ENCODE measurements at places on chromosomes 11 and 22.

- no peak for DNase-seq
Measured at GRCh38 chr11:36053862-36054261, 110.0 kb downstream of the LDLRAD3 start.

DNA sequence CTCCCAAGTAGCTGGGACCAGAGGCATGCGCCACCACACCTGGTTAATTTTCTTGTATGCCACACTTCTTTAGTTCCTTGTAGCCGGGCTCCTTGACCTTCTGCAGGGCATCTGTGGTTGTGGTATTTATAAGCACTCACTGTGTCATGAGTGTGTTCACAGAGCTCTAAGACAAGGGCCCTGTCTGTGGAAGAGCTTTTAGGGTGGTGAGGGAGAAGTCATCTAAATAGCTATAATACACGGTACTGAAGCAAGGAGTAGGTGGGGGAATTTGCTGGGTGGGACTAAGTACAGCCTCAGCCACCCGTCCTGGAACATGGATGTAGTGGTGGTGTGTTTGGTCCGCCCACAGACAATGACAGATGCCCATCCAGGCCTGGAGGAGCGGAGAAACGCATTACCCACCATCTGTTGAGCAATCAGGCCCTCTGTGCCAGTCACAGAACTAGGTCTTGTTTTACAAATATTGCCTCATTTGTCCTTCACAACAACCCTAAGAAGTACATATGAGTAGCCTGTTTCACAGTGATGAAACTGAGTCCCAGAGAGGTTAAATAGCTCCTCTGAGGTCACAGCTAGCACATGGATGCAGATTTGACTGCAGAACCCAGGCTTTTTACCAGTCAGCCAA, 10.1 kb downstream of the ACO2 start:
- no peak for DNase-seq

GRCh38 chr11:16484434-16484833, 128.1 kb upstream of the SOX6 start:
- DNase-seq, result no peak

DNA sequence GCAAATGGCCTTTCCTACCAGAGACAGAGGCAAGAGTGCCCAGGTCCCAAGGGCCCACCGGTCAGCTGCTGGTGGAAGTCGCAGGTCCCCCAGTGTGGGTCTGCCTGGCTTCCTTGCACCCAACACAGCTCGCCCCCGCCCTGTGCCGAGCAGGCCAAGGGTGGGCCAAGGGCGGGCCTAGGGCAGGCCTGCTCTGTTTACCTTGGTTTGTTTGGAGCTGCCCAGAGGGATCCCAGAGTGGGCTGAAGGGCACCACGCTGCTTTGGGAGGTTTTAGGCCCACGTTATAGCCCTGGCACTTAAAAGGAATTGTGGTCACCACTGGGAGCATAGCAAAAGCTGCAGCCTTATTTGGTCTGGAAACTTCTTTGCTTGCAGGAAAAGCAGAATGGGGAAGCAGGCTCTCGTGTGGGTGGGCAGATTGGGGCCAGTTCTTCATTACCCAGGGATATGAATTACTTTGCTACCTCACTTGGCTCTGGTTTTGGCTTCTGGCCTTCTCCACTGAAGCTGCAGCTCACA, 38.0 kb downstream of the MRGPRD start:
- no peak for DNase-seq

GRCh38 chr11:77067861-77068443, 1.2 kb downstream of the CAPN5 start:
- no peak for DNase-seq

GRCh38 chr11:32312206-32312817, 123.0 kb downstream of the WT1 start:
- DNase-seq, result no peak

- no peak for DNase-seq
Measured at GRCh38 chr11:68053117-68053516, 14.3 kb downstream of the TCIRG1 start.

DNA sequence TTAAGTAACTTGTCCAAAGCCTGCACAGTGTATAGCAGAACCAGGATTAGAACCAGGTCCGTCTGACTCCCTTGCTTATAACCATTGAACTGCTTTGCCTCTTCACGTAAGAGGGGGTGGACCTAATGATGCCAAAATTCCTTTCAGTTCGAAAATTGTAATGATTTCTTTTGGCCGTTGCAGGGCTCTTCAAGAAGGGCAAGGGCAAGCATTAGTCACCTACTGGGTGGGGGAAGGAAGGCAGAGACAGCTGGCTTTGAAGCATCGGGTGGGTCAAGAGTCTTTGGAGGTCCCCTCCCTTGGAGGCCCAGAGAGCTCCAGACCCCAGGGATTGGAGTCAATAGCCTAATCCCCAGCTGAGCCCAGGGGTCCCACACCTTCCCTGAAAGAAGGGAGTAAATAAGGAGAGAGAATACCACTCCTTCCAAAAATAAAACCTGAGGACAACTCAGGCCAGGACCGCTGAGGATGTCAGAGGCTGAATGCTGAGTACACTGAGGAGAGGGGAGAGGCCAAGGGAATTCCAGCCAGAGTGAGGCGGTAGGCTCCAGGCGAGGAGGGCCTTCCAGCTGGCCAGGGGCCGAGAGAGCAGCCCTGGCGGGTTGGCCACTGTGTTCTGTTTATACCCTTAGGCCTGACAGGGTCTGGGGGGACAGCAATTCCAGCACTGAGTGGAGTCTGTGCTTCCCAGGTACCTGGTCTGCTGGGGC, 14.1 kb downstream of the CREB3L1 start:
- DNase-seq, result no peak

- DNase-seq, result no peak
Measured at GRCh38 chr11:72818971-72819370, 4.8 kb downstream of the ATG16L2 start.

GRCh38 chr11:113615098-113615497, 91.0 kb downstream of the TMPRSS5 start:
- DNase-seq, result no peak

GRCh38 chr22:24848559-24849168, 42.7 kb downstream of the SGSM1 start:
- DNase-seq, result no peak

DNA sequence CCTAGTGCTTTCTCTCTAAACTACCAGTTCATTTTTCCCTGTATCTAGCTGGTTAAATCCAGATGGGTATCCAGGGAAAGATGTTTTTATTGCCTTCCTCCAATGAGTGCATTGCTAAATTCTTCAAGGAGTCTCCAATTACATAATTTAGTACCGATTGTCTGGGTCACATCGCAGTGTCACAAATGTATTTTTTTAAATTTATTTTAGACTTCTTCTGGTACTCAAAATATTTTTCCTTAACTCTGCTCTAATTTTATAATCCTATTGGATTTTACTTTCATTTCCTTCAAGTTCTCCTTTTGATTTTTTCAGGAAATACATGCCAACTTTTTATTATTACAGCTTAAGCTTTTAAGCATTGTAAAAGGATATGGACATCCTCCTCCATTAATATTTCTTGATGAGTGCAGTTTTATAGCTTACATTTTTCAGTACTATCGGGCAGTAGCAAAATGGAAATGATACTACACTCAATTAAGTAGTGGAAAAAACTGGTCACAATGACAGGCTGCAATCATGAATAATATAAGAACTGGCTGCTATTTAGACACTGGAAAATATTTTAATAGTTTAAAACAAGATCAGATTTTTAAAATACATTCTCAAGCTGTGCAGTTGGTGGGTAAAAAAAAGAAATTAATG, 20.3 kb downstream of the BBOX1 start:
- DNase-seq, result no peak

DNA sequence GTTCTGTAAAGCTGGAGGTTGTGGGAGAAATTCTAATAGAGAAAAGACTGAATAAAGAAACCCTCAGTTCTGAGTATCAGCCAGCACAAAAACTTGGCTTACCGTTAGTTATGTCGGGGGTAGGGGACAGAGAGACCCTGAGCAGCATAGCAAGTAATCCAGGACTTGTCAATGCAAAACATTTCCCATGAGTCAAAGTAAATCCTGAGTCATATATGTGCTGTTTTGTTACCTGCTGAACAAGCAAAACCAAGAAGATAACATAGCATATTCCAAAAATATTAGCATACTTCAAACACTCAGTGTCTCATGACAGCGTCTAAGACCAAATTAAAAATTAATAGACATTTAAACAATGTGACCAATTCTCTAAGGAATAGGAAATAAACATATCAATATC, 75.1 kb upstream of the LUZP2 start:
- DNase-seq, result no peak

- DNase-seq, result no peak
Measured at GRCh38 chr11:115198321-115198741, 305.9 kb downstream of the CADM1 start.

- DNase-seq, result peak; percentile 52
Measured at GRCh38 chr11:8963569-8964323, 496 bp downstream of the TMEM9B start.

GRCh38 chr11:101128571-101129202, 926 bp downstream of the PGR start:
- DNase-seq, result no peak

GRCh38 chr11:122676638-122677037, 21.1 kb downstream of the UBASH3B start:
- no peak for DNase-seq

- no peak for DNase-seq
Measured at GRCh38 chr22:31764785-31765184, 11.0 kb downstream of the DEPDC5 start.

DNA sequence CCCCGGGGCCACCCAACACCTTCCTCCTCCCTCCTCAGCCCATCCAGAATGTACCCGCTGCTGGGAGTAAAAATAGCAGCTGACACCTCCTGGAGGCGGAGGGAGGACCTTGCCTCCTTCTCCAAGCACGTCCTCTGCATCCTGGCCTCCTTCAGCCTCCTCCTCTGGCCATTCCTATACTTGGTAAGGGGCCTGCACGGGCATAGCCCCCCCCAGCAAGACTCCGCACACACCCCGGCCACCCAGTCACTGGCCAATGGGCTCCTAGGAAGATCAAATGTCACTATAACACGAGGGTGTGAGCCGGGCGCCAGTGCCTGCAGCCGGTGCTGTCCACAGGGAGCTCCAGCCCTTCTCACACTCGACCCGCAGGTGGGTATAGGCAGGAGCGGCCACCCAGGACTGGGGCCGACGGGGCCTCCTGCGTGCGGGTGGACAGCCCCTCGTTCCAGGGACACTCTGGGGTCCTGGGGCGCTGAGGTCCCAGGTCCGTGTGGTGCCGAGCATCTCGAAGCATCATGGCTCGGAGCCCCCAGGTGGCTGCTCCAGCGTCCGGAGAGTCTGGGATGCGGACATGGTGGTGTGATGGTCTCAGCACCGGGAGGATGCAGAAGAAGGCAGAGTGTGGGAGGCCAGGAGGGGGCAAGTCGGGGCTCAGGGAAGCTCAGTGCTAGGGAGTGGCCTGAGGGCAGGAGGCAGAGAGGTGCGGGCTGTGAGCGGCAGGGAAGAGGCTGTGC, at the start of gene TNNT3:
TNNT3 (plus strand) TSS at position 313 of the 737 bp plus-strand sequence. CDS start 3,172 bp downstream, outside the sequence.
- DNase-seq, result no peak

GRCh38 chr11:117826190-117826570, 1.6 kb upstream of the FXYD2 start:
- DNase-seq, result no peak

DNA sequence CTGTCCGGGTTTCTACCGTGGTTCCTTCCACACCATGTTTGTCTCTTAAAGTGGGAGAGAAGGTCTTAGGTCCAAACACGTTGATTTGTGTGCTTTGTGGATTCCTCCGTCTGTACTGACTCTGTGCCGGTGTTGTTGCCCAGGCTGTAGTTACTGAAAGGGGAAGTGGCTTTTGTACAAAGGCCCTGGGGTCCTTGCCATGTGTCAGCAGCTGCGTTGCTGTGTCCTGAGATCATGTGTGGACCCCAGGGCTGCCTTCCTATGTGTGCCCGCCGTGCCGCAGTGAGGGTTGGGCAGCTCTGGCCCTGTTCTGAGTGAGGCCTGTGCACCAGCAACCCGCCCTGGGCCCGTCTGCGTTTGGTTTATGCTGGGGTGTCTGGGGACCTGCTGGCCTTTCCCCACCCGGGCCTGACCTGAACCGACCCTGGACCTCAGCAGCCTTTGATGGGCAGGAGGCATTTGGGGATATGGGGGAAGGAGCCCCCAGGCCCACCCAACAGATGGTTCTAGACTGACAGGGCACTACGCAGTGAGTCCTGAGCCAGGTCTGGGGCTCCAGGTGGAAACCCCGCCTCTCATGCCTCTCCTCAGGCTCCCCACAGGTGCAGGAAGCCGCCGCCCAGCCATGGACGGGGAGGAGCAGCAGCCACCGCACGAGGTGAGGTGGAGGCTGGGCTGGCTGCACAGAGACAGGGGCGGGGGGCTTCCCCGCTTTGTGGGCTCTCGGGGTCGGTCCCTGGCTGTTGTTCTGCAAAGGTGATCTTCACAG, 6.9 kb downstream of the TRABD start:
- DNase-seq, result peak; percentile 29

- DNase-seq, result no peak
Measured at GRCh38 chr11:93089474-93090102, 108.2 kb downstream of the SLC36A4 start.

DNA sequence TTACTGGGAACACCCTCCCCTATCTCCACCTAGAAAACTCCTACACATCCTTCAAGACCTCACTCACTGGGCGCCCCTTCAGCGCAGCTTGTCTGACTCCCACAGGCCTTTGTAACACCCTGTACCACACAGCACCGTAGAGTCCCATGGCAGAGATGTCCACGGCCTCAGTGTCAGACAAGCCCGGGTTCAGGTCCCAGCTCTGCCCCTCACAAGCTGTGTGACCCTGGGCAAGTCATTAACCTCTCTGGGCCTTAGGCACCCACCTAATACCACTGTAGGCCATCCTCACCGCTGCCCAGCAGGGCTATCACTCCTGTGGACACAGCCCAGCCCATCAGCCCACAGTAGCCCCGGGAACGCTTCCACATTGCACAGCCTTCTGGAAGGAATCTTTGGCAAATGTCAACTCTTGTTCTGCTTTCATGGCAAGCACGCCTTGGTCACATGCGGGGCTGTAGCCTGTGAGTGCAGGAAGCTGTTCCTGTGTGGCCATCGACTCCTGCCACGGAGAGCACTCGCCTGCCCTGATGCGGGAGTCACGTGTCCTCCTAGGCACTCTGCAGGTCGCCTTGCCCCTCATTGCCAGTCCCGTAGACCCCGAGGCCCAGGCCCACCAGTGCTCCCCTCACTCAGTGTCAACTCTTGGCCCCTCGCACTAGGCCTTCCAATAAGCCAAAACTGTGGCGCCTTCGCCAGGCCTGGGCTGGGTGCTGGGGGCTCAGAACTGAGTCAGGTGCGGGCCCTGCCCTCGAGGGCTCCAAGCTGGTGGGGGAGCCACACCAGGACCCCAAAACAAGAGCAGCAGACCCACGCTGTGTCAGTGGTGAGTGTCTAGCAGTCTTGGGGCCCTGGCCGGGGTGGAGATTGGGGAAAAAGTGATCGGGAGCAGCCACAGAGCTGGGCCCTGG, 32.9 kb upstream of the RFPL3 start:
- DNase-seq, result no peak

GRCh38 chr11:29243616-29244015, 773.2 kb downstream of the KCNA4 start:
- no peak for DNase-seq

DNA sequence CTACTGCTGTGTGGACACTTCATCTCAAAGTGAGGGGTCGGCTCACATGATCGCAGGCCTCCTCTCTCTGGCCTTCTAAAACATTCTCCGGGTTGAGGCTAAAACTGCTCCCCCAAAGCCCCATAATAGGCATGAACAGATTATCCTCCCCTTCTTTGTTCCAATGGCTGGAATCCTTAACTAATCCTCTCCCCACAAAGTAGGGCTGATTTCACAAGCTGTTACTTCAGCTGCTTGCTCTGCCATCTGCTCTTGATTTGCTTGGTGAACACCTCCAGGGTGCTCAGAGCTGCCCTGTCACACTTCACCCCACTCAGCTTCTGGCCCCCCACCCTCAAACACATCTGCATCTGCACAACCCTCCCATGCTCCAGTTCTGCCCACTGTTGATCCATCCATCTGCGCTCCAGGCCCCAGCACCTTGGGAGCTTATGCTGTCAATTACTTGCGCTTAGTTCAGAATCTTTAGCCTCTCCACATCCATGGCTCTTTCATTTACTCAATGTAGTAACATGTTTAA, 173.1 kb upstream of the API5 start:
- DNase-seq, result no peak

Measured in effector CD8-positive, alpha-beta T cell (primary cell).